Pons (tissue), 1 donor: ENCODE measurements at places on chromosomes 6 and 20.

DNA sequence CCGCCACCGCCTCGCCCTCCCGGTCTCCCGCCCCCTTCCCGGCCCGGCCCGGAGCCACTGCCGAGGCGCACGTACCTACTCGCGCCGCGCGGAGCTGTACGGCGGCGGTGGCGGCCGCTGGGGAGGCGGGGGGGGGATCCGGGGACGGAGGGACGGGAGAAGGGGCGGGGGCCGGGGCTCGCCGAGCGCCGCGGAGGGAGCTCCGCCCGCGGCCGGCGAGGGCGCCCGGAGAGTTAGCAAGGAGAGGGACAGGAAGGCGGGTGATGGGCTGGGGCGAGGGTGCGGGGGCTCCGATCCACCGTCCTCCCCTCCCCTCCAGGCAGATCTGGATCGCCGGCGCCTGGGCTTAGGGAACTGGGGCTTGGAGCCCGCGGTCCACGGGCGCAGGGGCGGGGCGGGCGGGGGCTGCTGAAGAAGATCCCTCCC lies 548 bp upstream of the TMEM74B start:
- no peak for DNase-seq

- DNase-seq: peak; percentile 60
Observed at GRCh38 chr20:13819885-13820645, 35.2 kb downstream of the NDUFAF5 start.

GRCh38 chr20:14505476-14505875 lies 168.1 kb upstream of the FLRT3 start:
- DNase-seq: no peak

DNA sequence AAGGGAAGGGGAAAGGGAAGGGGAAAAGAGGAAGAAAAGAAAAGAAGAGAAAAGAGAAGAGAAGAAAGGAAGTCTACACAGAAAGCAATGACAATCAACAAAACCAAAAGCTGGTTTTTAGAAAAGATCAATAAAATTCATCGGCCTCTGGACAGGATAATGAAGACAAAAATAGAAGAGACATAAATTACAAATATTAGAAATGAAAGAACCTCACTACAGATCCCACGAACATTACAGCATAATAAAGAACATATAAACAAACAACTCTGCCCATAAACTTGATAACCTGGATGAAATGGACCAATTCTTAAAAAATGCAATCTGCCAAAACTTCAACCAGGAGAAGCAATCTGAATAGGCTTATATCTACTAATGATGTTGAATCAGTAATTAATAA lies 20.7 kb upstream of the ASF1A start:
- no peak for DNase-seq

DNA sequence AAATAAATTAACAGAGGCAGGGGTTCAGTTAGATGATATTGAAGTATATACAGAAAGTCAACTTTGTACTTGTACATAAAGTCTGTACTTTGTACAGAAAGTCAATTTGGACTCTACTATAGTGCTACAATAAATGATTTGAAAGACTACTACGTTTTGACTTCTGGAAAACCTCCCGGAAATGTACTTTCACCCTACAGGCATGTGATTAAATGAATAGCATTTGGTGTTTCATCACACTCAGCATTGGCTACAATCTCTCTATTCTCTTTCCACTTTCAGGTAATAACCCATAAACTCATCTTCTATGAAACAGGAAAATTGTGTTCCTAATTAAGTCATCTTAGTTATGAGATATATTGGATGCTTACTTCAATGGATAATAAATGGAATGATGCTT lies 25.6 kb upstream of the MC3R start:
- no peak for DNase-seq

- DNase-seq: no peak
Observed at GRCh38 chr6:79782792-79783580, 151.9 kb downstream of the SH3BGRL2 start.

GRCh38 chr6:9307187-9307586 lies 871.8 kb upstream of the SLC35B3 start:
- no peak for DNase-seq
